Activated gamma-delta T cell (primary cell): ENCODE measurements at places on chromosomes 6 and 20.
A peak's percentile ranks its signal among the peaks of the same experiment; 100 is the strongest.

- no peak for DNase-seq
These were observed 50.3 kb downstream of the FRK start for GRCh38 chr6:116010386-116010785.

DNA sequence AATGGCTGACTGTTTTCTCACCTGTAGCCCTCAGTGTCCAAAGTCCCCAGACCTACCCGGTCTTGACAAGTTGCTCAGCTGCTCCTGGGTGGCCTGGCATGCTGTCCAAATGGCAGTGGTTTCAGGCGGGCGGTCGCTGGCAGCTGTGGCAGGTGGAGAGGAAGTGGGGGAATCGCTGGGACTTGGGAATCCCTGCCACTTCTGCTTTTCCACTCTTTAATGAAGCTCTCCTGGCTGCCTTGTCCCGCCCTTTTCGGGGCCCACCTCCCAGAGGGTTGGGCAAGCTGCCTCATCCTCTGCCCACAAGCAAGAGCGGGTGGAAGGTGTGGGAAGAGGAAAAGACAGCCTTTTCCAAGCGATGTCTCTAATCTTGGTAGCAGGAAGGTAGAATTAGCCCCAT lies at the start of gene OCSTAMP:
TSS of gene OCSTAMP (minus strand) at position 194 of the 400 bp plus-strand sequence. CDS start at position 100, 94 bp downstream.
- no peak for DNase-seq

GRCh38 chr6:82924799-82925535 lies 140.7 kb downstream of the UBE3D start:
- DNase-seq: no peak

DNA sequence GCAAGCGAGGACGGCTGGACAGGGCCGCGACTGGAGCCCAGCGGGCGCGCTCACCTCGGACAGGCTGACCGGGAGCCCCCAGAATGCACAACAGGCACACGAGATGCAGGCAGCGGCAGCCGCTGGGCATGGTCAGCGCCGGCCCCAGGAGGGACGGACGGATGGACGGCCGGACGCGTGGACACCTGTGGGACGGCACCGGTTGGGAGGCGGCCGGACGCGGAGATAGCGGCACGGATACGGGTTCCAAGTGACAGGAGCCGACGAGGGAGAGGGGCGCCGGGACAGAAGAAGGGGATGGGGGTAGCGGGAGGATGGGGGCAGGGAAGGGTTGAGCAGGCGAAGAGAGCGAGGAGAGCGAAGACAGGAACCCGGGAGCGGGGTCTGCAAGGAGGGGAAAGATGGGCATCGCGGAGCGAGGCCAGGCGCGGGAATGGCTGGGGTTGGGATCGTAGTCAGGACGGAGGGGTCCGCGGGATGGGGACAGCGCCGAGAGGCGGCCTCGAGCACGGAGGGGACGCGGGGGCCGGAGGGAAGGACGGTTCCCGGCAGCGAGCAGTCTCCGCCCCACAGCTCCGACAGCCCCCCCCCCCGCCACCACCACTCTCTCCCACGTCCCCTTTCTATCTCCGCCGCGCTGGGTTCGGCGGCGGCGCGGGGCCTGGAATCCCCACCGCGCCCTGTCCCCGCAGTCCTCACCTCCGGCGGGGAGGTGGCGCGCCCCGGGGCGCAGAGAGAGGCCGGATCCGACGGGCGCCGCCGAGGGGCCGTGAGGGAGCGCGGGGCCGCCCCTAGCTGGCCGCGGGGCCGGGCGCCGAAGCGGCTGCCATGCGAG lies 435 bp downstream of the DLK2 start:
- peak; percentile 44 for DNase-seq

DNA sequence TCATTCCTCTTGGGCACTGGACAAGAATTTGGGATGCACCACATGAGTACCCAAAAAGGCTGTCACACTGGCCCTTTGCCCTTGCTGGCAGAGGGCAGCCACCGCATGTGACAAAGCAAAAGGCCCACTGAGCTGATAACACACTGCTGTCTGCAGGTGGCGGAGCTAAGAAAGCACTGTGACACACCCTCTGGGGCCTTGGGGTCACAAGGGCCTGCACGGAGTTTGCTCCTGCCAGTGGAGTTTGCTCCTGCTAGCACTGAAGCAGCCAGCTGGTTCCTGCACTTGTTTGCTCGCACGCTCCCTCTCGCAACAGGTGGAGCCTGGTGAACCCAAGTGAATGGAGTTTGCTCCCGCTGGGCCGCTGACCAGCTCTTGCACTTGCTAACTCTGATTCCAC lies 132.6 kb downstream of the LCA5 start:
- DNase-seq: no peak

GRCh38 chr6:1263850-1264377 lies 48.0 kb upstream of the FOXQ1 start:
- no peak for DNase-seq

GRCh38 chr6:42978487-42978838 lies 518 bp downstream of the PEX6 start:
- no peak for DNase-seq

DNA sequence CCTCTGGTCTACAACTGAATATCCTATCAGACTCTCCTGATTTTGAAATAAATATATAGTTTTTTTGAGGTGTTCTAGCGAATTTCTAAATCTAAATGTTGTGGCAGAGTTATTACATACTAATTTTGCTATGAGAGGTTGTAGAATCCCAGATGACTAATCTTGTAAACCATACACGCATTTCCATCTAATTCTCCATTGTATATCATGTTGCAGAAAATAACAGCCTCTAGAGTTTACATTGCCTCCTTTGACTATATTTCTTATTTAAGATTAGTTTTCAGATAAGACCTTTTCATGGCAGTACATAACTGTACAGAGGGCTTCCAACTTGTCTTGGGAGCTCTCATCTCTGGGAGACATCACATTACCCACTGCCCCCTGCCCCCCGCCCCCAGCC lies 22.9 kb downstream of the PTPN1 start:
- no peak for DNase-seq
